Stromal cell of bone marrow (primary cell): ENCODE measurements at places on chromosomes 7 and 10.

- DNase-seq: no peak
These were observed 22.5 kb downstream of the UPP1 start for GRCh38 chr7:48111596-48111995.

- no peak for DNase-seq
These were observed 9.7 kb downstream of the CFAP46 start for GRCh38 chr10:132932461-132933307.

DNA sequence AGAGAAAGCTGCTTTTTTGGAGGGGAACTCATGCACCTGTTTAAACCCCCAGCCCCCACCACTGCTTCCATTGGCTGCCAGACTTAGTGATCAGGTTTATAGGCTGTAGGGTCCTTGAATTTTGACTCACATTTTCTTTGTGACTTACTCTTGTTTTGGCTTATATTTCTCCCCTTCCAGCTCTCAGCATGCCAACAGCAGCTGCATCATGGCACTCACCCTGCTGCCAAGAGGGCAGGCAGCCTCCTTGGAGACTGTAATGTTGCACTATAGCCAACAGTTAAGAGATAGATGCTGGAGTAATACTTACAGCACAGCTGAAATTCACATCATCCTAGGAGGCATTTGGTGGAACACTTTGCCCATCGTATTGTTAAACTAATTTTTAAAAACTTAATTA, 98.0 kb upstream of the GLCCI1 start:
- DNase-seq: no peak

- DNase-seq: no peak
These were observed 1077.4 kb downstream of the REEP3 start for GRCh38 chr10:64598600-64598999.

- DNase-seq: no peak
These were observed 27.6 kb downstream of the MKRN1 start for GRCh38 chr7:140451716-140452115.
